GM23338 (cell line): ENCODE measurements at places on chromosomes 4 and X. TPM values are rescaled to one million over a fixed set of nuclear protein-coding genes. Genes with fewer than 3 reads are reported as not detected.

MAGIX gene
- total RNA-seq, result 0.83 and 2.1 TPM in 2 replicates

DOK7 gene
- 0.52 and 0.54 TPM in 2 replicates for total RNA-seq

CXXC4 gene
- 3.0 and 3.9 TPM in 2 replicates for total RNA-seq

RHOXF2B gene
- not detected in 2 replicates for total RNA-seq

KIF4A gene
- total RNA-seq, result 27.6 and 30.6 TPM in 2 replicates

RAB40A gene
- not detected in 2 replicates for total RNA-seq

PDGFC gene
- total RNA-seq, result 3.4 and 3.6 TPM in 2 replicates

DNA sequence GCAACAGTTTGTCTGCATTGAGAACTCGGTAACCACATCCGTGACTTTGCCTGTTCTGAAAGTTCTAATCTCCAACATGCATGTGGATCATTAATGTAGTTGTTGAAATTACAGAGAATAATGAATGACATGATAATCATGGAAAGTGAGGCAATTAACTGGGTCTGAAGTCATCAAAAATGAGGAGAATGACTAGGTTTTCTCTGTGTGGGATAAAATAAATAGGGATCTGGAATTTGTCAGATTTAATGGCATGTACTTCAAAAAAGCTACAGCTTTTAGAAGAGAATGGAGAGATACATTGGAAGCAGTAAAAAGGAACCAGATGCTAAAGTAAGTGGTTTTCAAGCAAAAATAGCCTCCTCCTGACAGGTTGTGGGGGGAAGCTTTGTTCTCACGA is 59.3 kb downstream of the AFM start:
- no peaks in the 10 kb centered on the region for H3K27me3 ChIP-seq
- H3K4me3 ChIP-seq, result no peak overlapping the region
- DNase-seq, result no peak
- no peaks in the 10 kb centered on the region for H3K36me3 ChIP-seq
- H3K27ac ChIP-seq, result no peak overlapping the region
- no peaks in the 10 kb centered on the region for H3K4me1 ChIP-seq

GRCh38 chr4:155072417-155072816 is 136.0 kb upstream of the NPY2R start:
- H3K4me3 ChIP-seq, result no peak overlapping the region
- H3K27me3 ChIP-seq, result no peaks in the 10 kb centered on the region
- H3K36me3 ChIP-seq, result no peaks in the 10 kb centered on the region

DNA sequence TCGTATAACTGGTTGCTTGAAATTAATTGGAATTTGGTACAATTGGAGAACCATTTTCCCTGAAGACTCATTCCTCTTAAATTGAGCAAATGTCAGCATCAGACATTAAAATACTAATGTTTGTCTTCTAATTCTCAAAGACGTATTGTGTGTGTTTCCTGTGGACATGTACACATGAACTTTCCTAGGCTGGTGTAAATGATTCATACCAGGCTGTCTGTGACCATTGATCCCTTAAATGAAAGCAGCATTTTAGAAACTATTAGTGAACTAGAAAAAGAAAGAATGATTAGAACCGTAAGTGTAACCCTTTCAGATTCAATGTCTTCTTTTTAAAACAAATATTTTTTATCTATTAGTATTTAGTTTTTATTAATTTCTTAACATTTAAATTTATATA is 332.9 kb downstream of the PPP3CA start:
- no peaks in the 10 kb centered on the region for H3K27me3 ChIP-seq
- no peak overlapping the region for H3K4me3 ChIP-seq
- no peak overlapping the region for H3K27ac ChIP-seq
- DNase-seq, result no peak

- DNase-seq, result no peak
- no peaks in the 10 kb centered on the region for H3K36me3 ChIP-seq
- no peak overlapping the region for H3K27ac ChIP-seq
- H3K27me3 ChIP-seq, result no peaks in the 10 kb centered on the region
Observed at GRCh38 chr4:114349543-114350175, 248.9 kb upstream of the UGT8 start.

DNA sequence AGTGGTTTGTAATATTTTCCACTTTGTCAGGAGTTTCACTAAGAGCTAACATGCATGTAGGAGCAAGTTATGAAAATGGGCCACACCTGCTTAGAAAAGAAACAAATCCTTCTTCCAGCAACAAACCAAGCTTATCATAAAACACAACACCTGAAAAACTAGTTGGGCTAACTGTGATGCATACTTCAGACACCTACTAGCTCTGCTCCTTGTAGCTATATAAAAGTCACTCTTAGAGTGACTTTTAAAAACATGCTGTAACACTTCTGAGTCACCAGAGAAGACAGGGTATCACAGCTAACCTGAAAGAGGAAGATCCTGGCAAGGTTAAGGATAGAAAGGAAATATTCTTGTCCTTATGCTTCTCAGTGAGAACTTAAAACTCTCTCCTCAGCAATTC is 3.6 kb upstream of the SLAIN2 start:
- H3K36me3 ChIP-seq, result no peaks in the 10 kb centered on the region
- DNase-seq, result no peak
- no peaks in the 10 kb centered on the region for H3K27me3 ChIP-seq
- H3K27ac ChIP-seq, result no peak overlapping the region
- H3K4me3 ChIP-seq, result no peak overlapping the region
- peaks cover 17% of the 10 kb centered on the region for H3K4me1 ChIP-seq

GRCh38 chr4:42906891-42907759 is 14.6 kb downstream of the GRXCR1 start:
- H3K36me3 ChIP-seq, result no peaks in the 10 kb centered on the region
- no peak for DNase-seq
- no peaks in the 10 kb centered on the region for H3K4me1 ChIP-seq
- H3K27me3 ChIP-seq, result no peaks in the 10 kb centered on the region
- H3K4me3 ChIP-seq, result no peak overlapping the region

GRCh38 chr4:82988323-82988832 is 22.2 kb downstream of the LIN54 start:
- DNase-seq, result no peak
- H3K4me3 ChIP-seq, result no peak overlapping the region
- no peaks in the 10 kb centered on the region for H3K36me3 ChIP-seq

- peak overlapping the region; percentile 62 for H3K4me3 ChIP-seq
- no peak overlapping the region for H3K27ac ChIP-seq
- peak; percentile 60 for DNase-seq
Observed at GRCh38 chrX:31266203-31267076, 194.6 kb upstream of the FTHL17 start.

DNA sequence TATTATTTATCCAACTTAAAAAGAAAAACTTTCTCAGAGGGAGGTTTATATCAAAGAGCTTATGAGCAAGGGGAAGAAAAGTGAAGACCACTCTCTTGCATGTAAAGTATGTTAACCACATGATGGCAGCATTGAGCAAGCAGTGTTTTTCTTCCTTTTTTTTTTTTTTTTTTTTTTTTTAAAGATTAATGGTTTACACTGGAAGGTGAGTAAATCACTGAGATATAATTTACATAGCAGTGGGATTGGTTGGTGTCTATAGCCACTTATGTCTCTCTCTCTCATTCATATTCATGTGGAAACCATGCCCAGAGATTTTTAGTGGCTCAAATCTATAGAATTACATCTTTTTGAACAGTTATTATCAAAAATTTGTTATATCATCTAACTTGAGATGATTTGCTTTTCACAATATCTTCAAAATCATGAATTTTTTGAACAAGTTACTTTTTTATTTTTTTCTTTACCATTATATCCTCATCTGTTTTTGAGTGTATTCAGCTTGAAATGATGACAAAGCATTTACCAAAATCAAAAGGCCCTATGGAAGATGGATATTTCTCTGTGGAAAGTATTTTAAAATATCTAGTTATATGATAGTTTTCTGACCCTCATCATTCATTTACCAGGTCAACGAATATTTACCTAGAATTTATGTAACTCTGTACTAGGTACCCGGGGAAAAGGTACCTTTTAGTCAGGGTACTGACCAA is 31.6 kb downstream of the MTHFD2L start:
- H3K27me3 ChIP-seq, result no peaks in the 10 kb centered on the region
- DNase-seq, result peak; percentile 76
